Activated CD4-positive, alpha-beta T cell treated with anti-CD3 and anti-CD28 coated beads, Interleukin-2, amount 50 U/mL, for 24 hours (primary cell): ENCODE measurements at places on chromosomes 11 and 22.

DNA sequence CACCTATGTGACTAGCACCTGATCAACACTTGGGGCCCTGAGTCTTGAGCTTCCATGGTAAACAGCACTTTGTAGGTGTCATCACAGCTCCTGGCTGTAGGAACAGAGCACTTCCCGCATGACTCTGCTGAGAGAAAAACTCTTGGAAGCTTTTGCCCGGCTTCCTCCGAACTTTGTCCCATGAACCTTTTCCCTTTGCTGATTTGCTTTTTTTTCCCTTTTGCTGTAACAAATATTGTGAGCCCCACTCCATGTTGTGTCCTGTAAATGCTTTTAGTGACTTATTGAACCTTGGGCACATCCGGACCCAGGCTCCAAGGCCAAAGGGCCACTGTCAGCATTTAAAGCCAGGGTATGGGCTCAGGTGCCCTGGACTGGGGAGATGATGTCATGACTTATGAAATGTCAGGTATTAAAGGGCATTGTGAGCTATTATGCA, 391.1 kb downstream of the TENM4 start:
- no peak for DNase-seq

GRCh38 chr11:118849825-118850224, 33.9 kb upstream of the CXCR5 start:
- DNase-seq: no peak

DNA sequence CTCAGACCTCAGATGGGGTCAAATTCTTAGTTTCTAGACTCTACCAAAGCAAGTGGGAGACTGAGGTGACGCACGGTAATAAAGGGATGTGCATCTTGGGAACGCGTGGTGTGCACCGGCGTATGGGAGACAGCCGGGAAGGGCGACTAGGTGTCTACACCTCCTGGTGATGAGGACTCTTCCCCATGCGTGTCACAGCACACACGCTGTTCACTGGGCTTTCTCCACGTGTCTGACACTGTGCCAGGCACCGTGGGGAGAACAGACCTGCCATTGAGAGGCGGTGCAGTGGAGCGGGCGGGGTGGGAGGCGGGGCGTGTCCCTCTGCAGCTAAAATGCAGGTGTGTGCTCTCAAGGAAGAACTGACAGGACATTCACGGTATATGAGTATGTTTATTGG, 5.3 kb downstream of the FXYD6 start:
- DNase-seq: no peak

GRCh38 chr11:69156235-69156639, 502 bp downstream of the SMIM38 start:
- no peak for DNase-seq

DNA sequence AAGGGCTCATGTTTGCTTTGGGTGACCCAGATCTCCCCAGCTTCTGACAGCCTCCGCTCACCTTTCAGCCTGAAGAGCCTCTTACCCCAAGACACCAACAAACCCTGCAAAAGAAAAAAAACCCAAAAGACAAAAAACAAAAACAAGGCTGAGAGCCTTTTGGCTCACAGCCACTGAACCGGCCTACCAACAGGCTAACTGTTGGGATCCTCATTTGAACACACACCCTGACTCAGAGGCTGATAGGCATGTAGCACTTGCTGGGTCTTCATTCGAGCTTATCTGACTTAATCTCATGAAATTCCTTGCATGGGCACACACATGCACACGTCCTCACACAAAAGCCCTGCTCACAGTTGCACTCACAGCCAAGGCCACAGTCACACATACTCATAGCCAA, 22.9 kb upstream of the TSKU start:
- DNase-seq: no peak

GRCh38 chr11:76380159-76380976, 564 bp downstream of the THAP12 start:
- DNase-seq: peak; percentile 54
